Left ventricle myocardium inferior (tissue), 1 donor: ENCODE measurements at places on chromosomes 2 and 18. TPM values are rescaled to one million over a fixed set of nuclear protein-coding genes. Genes with fewer than 3 reads are reported as not detected.
A peak's percentile ranks its signal among the peaks of the same experiment; 100 is the strongest.

VAMP5 gene
- total RNA-seq, result 47.3 TPM

IRS1 gene
- 17.8 TPM for total RNA-seq

CEP192 gene
- total RNA-seq, result 25.6 TPM

GPR45 gene
- total RNA-seq, result not detected

COLEC11 gene
- total RNA-seq, result 4.9 TPM

GRCh38 chr2:108271691-108272253, 16.9 kb upstream of the SULT1C2 start:
- peak overlapping the region; percentile 46 for H3K4me3 ChIP-seq
- no peaks in the 10 kb centered on the region for H3K4me1 ChIP-seq
- H3K27me3 ChIP-seq, result peaks cover under 1% of the 10 kb centered on the region
- H3K27ac ChIP-seq, result peak overlapping the region; percentile 32
- no peak for DNase-seq

GRCh38 chr2:82165377-82165776, 1860.8 kb upstream of the LRRTM1 start:
- DNase-seq, result no peak
- no peak overlapping the region for H3K4me3 ChIP-seq
- no peaks in the 10 kb centered on the region for H3K4me1 ChIP-seq
- H3K36me3 ChIP-seq, result no peaks in the 10 kb centered on the region
- H3K27me3 ChIP-seq, result no peaks in the 10 kb centered on the region
- H3K27ac ChIP-seq, result no peak overlapping the region

DNA sequence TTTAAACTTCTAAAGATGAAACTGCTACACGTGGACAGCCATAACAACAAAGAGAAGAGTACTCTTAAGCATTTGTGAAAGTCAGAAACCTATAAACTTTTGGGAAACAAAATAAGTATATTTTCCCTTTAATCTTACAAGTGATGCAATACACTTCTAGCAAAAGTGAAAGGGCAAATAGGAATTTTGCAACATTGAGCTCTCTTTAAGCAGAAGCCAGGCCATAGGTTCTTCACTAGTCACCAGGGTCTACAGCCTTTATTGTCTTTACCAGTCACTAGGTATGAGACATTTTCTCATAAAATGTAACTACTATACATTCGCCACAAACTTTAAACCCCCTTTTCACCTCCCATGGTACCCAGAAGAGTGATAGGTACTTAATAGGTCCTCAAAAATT, 37.5 kb downstream of the SCN1A start:
- no peaks in the 10 kb centered on the region for H3K27me3 ChIP-seq
- no peaks in the 10 kb centered on the region for H3K4me1 ChIP-seq
- no peak overlapping the region for H3K27ac ChIP-seq
- DNase-seq, result no peak
- no peak overlapping the region for H3K4me3 ChIP-seq
- no peaks in the 10 kb centered on the region for H3K36me3 ChIP-seq

DNA sequence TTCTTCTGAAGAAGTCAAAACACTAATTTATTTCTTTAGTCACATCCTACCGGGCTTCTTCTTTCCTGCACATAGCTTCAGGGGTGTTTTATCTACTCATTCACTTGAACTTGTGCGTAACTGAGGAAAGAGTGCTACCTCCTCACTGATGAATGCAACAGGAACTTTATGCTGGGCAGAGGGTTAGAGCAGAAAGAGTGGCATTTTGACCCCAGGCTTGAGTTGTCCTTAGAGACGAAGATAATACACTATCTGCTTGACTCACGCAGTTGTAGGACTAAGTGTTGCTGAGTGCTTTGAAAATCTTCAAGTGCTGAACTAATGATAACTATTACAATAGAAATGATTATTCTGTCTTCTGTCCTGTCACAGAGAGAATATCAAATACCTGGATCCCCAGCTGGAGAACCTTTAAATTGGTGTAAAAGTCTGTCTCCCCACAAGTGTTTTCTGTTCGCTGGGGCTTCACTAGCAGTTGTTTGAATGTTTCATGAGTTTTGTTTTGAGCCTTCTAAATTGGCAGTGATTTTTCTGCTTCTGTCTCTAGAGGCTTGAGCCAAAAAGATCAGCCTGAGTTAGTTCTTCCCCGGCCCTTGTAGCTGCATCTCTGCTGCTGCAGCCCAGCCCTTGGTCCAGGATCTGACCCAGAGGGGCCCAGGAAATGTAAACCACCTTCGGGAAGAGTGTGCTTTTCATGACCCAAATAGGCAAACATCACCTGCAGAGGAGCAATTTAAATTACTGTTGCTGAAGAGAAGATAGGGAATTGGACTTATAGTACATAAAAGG, 86.3 kb upstream of the LGALSL start:
- H3K36me3 ChIP-seq, result no peaks in the 10 kb centered on the region
- no peak overlapping the region for H3K27ac ChIP-seq
- DNase-seq, result no peak
- H3K4me1 ChIP-seq, result peaks cover 12% of the 10 kb centered on the region

- H3K36me3 ChIP-seq, result no peaks in the 10 kb centered on the region
- H3K27ac ChIP-seq, result no peak overlapping the region
- no peaks in the 10 kb centered on the region for H3K4me1 ChIP-seq
- no peak overlapping the region for H3K4me3 ChIP-seq
- H3K27me3 ChIP-seq, result no peaks in the 10 kb centered on the region
Measured at GRCh38 chr2:194867328-194867727, 789.7 kb upstream of the SLC39A10 start.

DNA sequence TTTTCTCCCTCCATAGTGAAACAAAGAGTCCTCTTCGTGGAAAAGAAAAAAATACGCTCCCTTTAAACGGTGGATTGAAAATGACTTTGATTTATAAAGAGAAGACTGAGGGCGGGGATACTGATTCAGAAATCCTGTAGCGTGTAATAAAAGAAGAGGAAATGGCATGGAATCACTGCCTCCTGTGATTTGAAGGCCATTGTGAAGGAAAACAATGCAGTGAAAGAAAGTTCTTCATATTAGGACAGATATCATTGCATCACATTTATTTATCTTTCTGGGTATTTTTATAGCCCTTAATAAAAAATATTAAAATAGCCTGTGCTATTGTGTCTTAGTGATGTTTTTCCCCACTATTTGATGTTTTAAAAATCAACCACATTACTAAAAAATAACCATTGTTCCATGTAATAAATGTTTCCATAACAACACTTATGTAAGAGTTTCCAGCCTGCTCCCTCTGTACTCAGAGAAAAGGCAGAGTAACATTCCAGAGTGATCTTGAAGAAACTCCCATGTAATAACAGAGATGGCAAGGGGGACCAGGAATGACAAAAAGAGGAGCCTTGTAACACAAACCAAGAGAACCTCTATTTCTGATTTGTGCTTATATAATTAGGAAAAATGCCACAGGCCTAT, 8.0 kb downstream of the MRPL33 start:
- peak overlapping the region; percentile 98 for H3K27ac ChIP-seq
- no peak overlapping the region for H3K4me3 ChIP-seq
- peaks cover 17% of the 10 kb centered on the region for H3K36me3 ChIP-seq
- DNase-seq, result no peak
- H3K27me3 ChIP-seq, result no peaks in the 10 kb centered on the region

- no peak overlapping the region for H3K4me3 ChIP-seq
- no peaks in the 10 kb centered on the region for H3K36me3 ChIP-seq
- DNase-seq, result no peak
- H3K27me3 ChIP-seq, result no peaks in the 10 kb centered on the region
Measured at GRCh38 chr2:222730366-222730999, 59.0 kb downstream of the MOGAT1 start.

- DNase-seq, result no peak
- peaks cover 65% of the 10 kb centered on the region for H3K4me1 ChIP-seq
- peak overlapping the region; percentile 88 for H3K4me3 ChIP-seq
Measured at GRCh38 chr18:23453680-23454058, 582 bp downstream of the RIOK3 start.

GRCh38 chr2:191653667-191654391, 24.1 kb upstream of the NABP1 start:
- no peak overlapping the region for H3K4me3 ChIP-seq

- H3K36me3 ChIP-seq, result no peaks in the 10 kb centered on the region
- H3K27me3 ChIP-seq, result no peaks in the 10 kb centered on the region
- no peak overlapping the region for H3K27ac ChIP-seq
- H3K4me3 ChIP-seq, result no peak overlapping the region
- no peak for DNase-seq
Measured at GRCh38 chr2:145592361-145592760, 1072.4 kb upstream of the ZEB2 start.

GRCh38 chr2:188852772-188853171, 121.4 kb upstream of the COL3A1 start:
- H3K27ac ChIP-seq, result no peak overlapping the region
- H3K4me1 ChIP-seq, result peaks cover 5% of the 10 kb centered on the region
- no peak for DNase-seq
- no peaks in the 10 kb centered on the region for H3K27me3 ChIP-seq
- H3K4me3 ChIP-seq, result no peak overlapping the region

DNA sequence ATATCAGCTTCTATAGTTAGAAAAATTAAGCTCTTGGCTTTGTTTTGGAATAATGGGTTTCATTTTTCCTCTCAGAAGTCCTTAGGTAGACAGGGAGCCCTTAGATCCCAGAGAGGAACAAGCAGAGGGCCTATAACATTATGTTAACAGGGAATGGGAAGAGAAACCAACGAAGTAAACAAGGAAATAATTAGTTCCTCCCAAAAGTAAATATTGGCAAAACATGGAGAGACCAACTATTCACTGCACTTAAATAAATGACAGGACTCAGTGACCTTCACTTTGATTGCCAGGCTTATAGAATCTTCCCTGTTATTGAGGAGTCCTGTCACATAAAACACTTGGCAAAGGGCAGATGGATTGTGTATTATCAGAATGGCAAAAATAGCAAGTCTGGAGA, 5.3 kb downstream of the CRIM1 start:
- no peaks in the 10 kb centered on the region for H3K36me3 ChIP-seq
- no peaks in the 10 kb centered on the region for H3K27me3 ChIP-seq
- peaks cover 76% of the 10 kb centered on the region for H3K4me1 ChIP-seq
- H3K4me3 ChIP-seq, result no peak overlapping the region
- no peak for DNase-seq

DNA sequence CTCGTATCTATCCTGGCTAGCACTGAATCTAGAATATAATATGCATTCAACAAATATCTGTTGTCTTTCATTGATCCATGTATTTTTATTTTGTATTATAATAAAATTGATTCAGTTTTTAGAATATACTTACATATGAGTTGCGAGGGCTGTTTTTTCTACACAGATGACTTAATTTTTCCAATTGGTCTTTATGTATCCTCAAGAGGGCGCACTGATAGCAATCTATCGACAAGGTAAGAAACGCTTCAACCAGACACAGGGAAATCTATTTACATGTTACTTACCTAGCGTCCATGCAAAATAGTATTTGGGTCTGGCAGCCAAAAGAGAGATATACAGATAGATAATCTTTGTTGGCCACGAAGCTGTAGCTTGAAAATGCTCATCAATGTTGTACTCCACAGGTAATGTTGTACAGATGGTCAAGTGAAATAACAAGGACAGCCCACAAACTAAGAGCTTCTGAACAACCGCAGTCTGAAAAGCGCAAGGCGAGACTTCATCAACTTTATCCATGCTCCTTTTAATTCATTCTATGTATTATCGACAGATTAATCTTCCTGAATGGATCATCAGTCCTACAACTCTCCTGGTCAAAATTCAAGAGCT, 35.5 kb upstream of the KIDINS220 start:
- no peak for DNase-seq
- no peaks in the 10 kb centered on the region for H3K36me3 ChIP-seq
- no peak overlapping the region for H3K27ac ChIP-seq
- no peak overlapping the region for H3K4me3 ChIP-seq
- no peaks in the 10 kb centered on the region for H3K4me1 ChIP-seq

GRCh38 chr2:97714950-97715652, 1.7 kb downstream of the ZAP70 start:
- no peak overlapping the region for H3K27ac ChIP-seq
- no peaks in the 10 kb centered on the region for H3K36me3 ChIP-seq
- no peaks in the 10 kb centered on the region for H3K27me3 ChIP-seq
- DNase-seq, result peak; percentile 5

DNA sequence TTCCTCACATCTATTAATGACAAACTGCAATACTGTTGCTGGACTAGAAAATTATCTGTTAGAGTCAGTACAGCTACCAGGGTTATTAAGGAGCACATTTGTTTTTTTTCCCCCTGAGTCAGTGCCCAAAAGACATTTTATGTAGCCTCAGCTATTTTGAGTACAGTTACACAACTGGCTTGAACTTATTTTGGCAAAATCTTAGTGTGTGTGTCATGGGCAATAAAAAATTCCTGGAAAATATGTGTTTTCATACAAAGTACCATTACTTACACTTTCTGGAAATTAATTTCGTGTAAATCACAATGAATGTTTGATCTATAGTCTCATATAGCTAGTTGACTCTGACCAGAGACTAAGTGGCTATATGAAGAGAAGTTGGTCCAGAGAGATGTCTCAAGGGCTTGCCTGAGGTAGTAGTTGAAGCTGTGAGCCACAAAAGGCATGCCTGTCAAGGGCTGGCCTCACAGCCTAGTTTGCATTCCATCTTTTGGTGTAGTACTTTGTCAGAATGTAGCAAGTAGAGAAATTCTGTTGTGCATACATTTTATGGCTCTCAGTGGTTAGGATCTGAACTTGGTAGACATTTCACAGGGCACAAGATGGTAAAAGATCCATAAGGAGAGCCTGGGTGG, 283.4 kb downstream of the MTX2 start:
- H3K27ac ChIP-seq, result peak overlapping the region; percentile 62
- H3K36me3 ChIP-seq, result no peaks in the 10 kb centered on the region
- peaks cover 20% of the 10 kb centered on the region for H3K4me1 ChIP-seq
- no peak for DNase-seq
- H3K27me3 ChIP-seq, result peaks cover 61% of the 10 kb centered on the region

DNA sequence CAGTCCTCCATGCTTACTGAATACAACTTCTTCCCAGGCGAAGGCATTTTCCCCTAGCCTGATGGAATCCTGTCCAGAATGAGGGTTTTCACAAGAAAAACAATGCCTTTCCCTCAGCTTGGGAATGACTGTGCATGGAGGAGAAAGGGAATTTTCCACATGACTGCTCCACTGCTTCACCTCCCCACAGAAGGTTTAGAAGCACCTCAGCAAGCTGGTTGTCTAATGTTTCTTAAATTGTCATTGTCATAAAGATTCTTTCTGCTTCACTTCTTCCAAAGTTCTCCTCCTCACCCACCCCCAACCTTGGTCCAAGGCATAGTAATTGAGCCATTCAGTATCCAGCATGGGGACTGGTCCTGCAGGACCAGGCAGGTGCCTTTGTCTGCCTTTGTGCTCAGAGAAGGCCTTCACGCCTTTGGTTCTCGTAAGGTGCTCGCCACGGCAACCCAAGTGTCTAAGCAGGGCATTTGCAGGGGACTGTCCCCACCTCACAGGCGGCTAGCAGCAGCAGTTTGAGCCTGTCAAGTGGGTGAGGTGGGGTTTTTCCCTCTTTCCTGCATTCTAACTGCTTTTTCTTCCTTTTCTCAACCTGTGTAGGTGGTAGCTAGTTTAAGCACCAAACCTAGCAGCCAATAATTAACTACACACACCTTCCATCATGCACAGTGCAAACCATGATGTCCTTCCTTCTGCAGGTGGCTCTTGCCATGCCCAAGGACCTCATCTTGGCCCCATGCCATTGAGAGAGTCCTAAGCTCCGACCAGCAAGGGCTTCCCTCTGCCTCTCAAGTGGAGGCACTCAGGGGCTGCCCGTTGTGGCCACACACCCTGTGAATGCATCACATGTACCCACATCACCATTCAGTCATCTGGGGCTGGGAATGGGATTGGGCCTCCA, 65.7 kb upstream of the BCL2L11 start:
- H3K27me3 ChIP-seq, result peaks cover 9% of the 10 kb centered on the region
- H3K4me1 ChIP-seq, result peaks cover 16% of the 10 kb centered on the region
- no peaks in the 10 kb centered on the region for H3K36me3 ChIP-seq
- no peak for DNase-seq
